Astrocyte of the hippocampus (primary cell): ENCODE measurements at places on chromosomes 3 and 15.
A peak's percentile ranks its signal among the peaks of the same experiment; 100 is the strongest.

DNA sequence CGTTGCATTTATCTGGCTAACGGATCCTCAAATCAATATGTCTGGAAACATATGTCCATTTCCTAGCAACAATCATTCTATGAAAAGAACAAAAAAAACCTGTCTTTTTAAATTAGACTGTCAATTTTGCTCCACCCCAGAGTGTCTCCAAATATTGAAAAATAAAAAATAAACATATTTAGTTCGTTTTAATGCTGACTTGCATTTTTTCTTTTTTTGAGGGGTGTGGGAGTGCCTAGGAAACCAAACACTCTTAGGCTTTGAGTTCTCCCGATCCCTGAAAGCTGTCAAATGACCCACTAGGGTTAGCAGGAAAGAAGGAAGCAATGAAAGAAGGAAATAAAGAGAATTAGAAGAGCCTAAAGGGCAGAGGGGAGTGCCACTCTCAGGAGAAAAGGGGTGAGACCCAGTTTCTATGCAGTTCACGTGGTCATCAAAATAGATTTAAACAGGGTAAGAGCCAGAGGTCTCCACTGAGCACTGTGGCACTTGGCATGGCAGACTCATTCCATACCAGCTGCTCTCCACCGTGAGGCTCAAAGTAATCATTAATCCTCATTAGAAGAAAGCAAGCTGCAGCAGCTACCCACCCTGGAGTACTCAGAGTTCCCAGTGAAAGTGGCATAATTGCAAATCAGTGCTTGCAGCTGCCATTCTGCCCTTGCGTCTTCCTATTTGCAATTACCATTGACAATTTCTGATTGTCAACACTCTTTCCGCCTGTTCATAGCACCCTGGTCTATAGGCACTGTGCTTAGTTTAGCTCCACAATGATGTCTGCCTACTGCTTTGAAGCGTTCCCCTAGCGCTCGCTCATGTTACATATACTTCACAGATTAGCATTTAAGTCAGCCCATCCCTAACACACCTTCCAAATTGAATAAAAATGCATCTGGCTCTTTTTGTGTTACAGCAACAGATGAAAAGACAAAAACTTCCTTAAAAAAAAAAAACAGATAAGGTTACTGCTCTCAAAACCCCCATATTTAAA is 32.3 kb downstream of the PDZRN3 start:
- DNase-seq = no peak

GRCh38 chr3:150739877-150740645 is 22.9 kb downstream of the SIAH2 start:
- no peak for DNase-seq

GRCh38 chr3:24388611-24389010 is 106.0 kb downstream of the THRB start:
- no peak for DNase-seq

DNA sequence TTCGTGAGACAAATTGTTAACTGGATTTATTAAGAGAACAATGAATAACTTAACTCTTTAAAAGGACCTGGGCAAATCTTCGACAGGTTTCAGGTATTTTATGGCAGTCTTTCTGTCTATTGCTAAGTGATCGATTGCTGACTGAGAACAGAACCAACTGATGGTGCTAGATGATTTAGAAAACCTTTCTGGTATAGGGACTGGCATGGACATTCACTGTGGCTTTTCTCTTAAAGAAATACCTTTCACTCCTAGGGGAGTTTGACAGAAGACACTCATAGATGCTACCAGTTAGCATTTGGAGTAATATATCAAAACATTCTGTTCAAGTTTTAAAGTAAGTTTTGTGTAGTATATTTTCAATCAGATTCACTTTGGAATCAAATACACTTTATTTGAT is 654 bp downstream of the PPARG start:
- no peak for DNase-seq

- no peak for DNase-seq
These were observed 30.2 kb upstream of the AMOTL2 start for GRCh38 chr3:134404366-134404885.

- DNase-seq = no peak
These were observed 22.4 kb downstream of the CD86 start for GRCh38 chr3:122077293-122078234.

- DNase-seq = peak; percentile 77
These were observed 109.1 kb downstream of the OPA1 start for GRCh38 chr3:193701953-193702635.

- DNase-seq = no peak
These were observed 343.5 kb downstream of the FOXP1 start for GRCh38 chr3:71240034-71240433.

DNA sequence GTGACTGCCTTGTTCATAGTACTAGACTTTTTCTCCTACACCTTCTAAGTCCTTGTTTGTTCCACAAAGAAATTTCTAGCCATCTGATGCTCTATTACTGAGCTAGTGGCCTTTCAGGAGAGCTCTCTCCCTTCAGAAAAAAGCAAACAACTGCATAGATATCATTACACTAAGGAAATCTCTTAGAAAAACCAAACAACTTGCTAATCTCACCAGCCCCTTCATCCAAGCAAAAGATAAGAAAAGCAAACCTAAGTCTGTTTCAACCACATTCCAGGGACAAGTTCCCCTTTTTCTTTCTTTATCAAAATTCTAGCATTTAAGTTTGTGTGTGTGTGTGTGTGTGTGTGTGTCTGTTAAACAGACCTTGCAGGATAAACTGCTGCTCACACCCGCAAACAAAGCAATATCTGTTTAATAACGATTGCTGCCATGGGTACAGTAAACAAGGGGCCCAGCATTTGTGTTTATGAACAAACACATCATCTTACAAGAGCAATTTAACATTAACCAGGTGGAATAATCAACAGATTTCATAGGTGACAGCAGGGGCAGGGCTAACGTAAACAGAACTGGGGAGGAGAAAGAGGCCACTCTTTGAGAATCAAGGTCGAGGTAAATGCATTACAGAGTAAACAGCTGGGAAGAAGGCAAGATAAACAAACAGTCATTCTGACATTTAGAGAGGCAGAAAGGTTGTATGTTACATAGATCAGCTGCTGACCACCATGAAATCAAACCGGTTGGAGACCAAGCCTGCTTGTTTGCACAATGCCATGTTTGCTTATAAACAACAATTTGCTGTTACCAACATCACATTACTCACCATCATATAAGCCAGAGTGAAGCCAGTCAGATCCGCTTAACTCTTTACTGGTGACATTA is 375.1 kb downstream of the FOXP1 start:
- DNase-seq = no peak

DNA sequence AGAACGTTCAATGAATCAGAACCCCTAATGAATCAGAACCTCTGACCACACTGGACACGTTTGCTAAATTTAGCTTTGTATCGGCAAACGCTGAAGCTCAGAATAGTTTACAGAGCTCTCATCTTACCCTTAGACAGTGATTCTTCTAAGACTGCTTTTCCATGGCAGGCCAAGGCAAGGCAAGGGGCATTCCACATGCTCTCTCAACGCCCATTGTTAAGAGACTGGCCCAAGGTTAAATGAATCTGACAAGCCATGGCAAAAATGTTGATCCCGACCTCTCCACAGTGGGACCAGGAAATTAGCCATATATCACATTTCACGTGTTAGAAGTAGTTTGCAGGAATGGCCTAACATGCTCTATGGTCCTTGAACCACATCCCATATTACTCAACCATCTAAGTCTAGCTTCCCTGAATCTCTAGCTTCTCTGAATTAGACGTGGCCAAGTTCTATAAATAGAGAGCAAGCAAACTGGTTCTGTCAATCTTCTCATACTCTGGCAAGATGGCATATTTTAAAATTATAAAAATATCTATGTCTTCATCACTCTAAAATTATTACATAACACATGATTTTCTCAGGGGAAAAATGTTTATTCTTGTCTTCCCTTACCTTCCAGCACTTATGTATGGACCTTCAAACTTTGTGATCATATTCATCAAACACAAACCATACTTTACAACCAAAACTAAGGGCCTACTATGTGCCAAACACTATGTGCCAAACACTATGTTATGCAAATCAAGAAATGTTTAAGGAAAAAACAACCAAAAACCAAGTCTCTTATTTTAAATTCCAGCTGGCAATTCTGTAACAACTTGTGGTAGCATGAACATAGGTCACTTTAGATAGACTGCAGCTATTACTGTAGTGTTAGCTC is 54.3 kb downstream of the AAGAB start:
- peak; percentile 39 for DNase-seq

GRCh38 chr3:156148946-156149381 is 28.6 kb downstream of the KCNAB1 start:
- DNase-seq = peak; percentile 30

DNA sequence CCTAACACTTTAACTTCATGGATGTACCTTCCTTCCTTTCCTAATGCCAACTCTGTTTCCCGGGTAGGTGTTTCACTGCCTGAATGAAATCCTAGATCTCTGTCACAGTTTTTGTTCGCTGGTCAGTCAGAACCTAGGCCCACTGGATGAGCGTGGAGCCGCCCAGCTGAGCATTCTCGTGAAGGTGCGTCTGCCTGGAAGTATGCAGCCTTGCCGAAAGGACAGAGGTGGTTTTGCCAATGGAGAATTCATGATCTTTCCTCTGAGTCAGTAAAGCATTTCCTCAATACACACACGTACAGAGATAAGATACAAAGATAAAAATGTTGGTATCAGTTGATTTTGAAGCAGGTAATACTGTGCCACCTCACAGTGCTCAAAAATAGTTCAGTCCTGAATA is 32.7 kb downstream of the TUBGCP4 start:
- no peak for DNase-seq
